Kidney capillary endothelial cell (primary cell): ENCODE measurements at places on chromosomes 2 and 18.

GRCh38 chr18:53941601-53942338 lies 282.7 kb downstream of the MBD2 start:
- DNase-seq, result no peak

DNA sequence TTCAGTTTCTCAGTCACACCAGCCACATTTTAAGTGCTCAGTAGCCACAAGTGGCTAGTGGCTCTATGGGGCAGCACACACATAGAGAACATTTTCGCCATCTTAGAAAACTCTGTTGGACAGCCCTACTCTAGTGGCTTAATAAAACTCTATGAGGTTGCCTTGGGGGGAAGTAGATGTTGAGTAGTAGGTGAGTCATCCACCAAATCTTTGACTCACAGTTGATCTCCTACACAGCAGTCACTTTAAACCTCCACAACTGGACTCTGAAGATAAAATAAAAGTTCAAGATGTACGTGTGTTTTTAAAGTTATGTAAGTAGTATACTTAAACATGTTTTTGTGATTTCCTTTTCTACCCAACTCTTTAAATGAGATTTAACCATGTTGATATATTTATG lies 379.0 kb downstream of the SETBP1 start:
- DNase-seq, result peak; percentile 26

DNA sequence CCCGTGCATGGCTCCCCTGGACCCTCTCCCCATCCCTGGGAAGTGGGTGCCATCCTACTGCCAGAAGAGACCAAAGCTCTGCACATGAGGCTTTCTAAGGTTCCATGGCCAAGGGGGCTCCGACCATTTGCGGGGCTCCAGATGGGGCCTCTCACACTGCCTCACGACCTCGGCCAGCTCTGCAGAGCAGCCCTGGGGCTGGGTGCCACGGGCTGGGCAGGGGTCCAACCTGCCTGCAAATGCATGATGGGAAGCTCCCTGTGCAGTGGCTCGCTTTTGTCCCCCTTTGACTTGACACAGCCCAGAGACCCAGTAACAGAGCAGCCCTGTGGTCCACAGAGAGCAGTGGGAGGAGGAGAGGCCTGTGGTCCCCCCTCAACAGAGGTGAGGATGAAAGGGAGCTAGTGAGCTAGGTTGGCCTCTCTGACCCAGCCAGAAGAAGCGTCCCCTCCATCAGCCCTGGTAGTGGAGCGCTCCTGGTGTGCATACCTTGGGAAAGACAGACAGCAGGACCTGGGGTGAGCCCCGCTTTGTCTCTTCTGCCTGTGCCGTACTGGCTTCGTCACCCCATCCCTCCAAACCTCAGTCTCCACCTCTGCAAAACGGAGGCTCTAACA lies 174.1 kb downstream of the DDX1 start:
- no peak for DNase-seq

DNA sequence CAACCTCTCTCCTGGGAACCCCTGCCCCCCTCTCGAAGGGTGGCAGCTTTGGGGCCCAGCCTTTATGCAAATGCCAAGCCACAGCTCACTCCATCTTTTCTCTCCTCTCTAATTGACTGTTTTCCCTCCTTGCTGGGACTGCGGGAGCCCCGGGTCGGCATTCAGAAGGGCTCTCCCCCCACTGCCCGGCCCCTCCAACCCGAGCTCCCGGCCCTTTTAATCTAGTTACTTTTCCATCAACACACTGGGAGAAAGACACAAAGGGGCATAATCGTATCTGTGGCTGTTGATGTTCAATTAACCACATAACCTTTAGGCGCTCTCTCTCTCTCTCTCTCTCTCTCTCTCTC lies 95.4 kb downstream of the INHBB start:
- DNase-seq, result no peak

DNA sequence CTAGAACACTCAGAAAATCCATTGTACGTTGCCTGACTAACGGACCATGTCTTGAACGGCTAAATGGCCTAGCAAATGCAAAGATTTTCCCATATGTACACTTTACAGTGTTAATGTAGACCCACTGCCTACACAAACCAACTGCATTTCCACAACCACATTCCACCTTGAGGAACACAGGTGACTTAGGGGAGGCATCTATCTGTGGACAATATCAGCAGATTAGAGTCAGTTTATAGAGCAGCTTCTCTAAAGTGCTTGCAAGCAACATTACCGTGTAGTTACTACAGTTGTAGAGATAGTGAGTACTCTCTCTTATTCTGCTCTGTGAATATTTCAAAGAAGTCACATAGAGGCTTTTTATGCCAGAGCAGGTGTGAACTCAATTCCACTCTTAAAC lies 139.6 kb downstream of the TCF4 start:
- no peak for DNase-seq

- no peak for DNase-seq
Measured at GRCh38 chr2:228224410-228224809, 42.9 kb upstream of the SPHKAP start.

DNA sequence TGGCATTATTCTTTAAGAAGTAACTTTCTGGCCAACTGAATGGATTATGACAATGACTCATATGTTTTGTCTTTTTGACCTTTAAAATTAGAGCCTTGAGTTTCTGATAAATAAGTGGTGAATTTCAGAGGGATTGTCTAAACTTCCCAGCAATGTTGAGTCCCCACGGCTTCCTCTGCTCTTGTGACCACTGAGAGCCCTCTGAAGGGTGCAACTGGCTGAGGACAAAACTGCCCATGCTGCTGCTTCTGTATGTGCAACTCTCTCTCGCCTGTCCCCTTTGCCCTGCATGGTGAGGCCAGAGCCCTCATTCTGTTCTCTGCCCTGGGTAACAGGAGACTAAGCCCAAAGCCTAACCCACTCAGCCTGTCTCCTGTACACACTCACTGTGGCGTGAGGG lies 52.7 kb upstream of the SLC14A1 start:
- DNase-seq, result no peak

- no peak for DNase-seq
Measured at GRCh38 chr2:19409046-19409445, 50.6 kb upstream of the OSR1 start.

DNA sequence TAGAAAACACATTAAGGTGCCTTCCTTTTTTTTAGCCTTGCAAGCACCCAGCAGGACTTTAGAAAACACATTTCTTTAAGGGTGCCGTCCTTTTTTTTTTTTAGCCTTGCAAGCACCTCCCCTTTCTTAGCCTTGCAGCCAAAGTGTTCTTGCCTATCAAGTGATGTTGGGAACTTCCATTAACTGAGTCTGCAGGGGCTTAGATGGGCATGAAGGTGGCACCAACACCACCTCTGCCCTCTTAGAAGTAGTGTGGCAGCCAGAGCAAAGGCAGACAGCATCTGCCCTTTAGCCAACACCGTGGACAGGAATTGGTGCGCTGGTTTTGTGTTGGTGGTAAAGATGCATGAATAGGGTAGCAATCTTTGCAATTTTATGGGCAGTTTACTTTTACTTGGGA lies 211.6 kb upstream of the SP5 start:
- DNase-seq, result no peak
